Uterus (tissue), 4 donors: ENCODE measurements at places on chromosomes 13 and 19. TPM values are rescaled to one million over a fixed set of nuclear protein-coding genes. Genes with fewer than 3 reads are reported as not detected.

The NKPD1 gene
- not detected for total RNA-seq

DNA sequence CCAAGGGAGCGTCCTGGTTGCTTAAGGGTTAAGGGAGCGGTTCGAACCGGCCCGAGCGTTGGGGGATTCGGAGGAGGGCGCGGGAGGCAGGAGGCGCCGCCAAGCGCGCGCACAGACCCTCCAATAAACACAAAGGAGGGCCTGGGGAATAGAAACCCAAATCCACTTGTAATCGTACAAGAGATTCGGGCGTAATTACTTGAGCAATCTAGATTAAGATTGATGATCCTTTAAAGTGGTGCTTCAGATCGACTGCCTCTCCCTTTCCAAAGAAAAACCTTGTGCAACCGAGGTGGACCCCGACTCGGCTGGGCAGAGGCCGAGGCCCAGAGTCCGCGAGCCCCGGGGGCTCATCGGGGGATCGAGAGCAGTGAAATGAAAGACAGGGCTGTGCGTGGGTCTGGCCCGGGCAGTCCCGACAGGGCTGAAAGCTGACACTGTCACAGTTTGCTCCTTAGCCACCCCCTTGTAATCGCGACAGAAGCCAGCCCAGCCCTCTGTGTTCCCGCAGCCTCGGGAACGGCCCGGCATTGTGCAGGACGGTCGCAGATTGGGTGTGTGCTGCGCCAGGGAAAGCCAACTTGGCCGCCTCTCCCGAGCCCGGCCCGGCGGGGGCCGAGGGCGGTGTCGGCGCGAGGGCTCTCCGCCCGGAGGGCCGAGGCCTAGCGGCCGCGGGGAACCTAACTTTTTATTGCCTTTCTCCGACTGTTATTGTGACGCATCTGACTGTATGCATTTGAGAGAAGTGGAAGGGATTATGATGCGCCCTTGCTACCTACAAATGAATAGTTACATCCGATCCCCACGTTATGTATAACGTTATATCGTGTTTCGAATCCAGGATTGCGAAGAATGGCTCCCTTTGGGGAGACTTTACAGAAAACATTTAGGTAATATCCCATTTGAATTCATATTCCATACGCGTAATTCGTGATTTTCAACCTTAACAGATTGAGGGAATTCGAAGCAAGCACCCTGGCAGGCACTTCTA is 5.5 kb downstream of the MAB21L1 start:
- no peaks in the 10 kb centered on the region for H3K27me3 ChIP-seq
- peak overlapping the region; percentile 73 for H3K27ac ChIP-seq
- H3K36me3 ChIP-seq: no peaks in the 10 kb centered on the region
- peak overlapping the region; percentile 14 for H3K4me3 ChIP-seq
- DNase-seq: no peak

DNA sequence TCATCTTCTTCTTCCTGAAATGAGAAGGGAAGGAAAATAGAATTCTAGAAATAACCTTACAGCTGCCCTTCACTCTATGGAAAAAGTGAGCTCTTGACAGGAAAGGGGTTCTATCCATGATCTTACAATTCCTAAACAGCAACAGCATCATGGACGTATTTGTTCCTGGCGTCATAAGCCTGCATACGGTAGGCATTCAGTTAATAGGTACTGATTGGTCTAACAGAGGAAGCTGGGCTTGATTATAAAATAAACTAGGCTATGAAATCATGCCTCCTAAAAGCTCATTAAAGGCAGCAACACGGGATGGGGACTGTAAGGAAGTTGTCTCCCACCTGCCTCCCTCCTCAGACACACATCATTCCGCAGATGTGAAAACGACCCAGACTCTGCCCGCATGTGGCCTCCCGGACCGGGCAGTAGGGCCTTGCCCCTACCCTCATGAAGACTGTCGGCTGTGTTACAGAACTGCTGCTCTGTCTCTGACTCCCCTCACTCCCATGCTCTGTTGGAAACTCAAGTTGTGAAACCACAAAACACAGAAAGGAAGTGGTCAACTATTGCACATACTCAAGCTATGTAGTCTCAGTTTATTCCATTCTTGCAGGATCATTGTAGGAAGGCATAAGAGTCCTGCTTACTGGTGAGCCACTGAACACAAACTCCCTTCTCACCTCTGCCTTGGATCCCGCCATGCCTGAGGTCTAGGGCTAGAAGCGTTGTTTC is 129.8 kb downstream of the DLEU7 start:
- no peaks in the 10 kb centered on the region for H3K36me3 ChIP-seq
- H3K27ac ChIP-seq: no peak overlapping the region
- no peak overlapping the region for H3K4me3 ChIP-seq

- no peaks in the 10 kb centered on the region for H3K4me1 ChIP-seq
- no peak for DNase-seq
- no peak overlapping the region for H3K27ac ChIP-seq
- H3K4me3 ChIP-seq: no peak overlapping the region
- no peaks in the 10 kb centered on the region for H3K27me3 ChIP-seq
Observed at GRCh38 chr13:30808600-30808999, 73.3 kb downstream of the ALOX5AP start.

GRCh38 chr13:24052547-24053518 is 107.7 kb upstream of the SPATA13 start:
- H3K27ac ChIP-seq: peak overlapping the region; percentile 82
- H3K4me1 ChIP-seq: peaks cover 4% of the 10 kb centered on the region
- H3K36me3 ChIP-seq: no peaks in the 10 kb centered on the region
- DNase-seq: peak; percentile 40

The ZNF8 gene
- 6.9 TPM for total RNA-seq

The GJA3 gene
- total RNA-seq: not detected

DNA sequence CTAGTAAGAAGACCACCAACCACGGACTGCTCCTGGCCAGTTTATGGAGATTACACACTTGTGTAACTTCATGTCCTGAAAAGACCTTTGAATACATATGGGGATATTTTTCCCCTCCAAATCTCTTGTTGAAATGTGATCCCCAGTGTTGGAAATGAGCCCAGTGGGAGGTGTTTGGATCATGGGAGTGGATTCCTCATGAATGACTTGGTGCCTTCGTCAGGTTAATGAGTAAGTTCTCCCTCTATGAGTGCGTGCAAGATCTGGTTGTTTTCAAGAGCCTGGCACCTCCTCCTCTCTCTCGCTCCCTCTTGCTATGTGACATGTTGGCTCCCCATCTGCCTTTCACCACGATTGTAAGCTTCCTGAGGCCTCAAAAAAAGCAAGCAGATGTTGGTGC is 769.0 kb upstream of the SLITRK1 start:
- no peak overlapping the region for H3K4me3 ChIP-seq
- H3K36me3 ChIP-seq: no peaks in the 10 kb centered on the region
- H3K27me3 ChIP-seq: no peaks in the 10 kb centered on the region
- no peaks in the 10 kb centered on the region for H3K4me1 ChIP-seq
- no peak for DNase-seq

DNA sequence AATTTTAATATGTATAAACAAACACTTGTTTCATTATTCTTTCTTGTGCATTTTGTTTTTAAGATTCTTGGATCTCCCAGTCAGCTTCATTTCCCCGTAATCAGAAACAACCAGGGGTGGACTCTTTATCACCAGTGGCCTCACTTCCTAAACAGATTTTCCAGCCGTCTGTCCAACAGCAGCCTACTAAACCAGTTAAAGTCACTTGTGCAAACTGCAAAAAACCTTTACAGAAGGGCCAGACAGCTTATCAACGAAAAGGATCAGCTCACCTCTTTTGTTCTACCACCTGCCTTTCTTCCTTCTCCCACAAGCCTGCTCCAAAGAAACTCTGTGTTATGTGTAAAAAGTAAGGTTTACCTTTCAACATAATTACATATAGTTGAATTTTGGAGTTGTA is 44.3 kb downstream of the ZMYM2 start:
- H3K4me1 ChIP-seq: no peaks in the 10 kb centered on the region
- no peaks in the 10 kb centered on the region for H3K27me3 ChIP-seq
- no peak overlapping the region for H3K4me3 ChIP-seq
- DNase-seq: no peak

DNA sequence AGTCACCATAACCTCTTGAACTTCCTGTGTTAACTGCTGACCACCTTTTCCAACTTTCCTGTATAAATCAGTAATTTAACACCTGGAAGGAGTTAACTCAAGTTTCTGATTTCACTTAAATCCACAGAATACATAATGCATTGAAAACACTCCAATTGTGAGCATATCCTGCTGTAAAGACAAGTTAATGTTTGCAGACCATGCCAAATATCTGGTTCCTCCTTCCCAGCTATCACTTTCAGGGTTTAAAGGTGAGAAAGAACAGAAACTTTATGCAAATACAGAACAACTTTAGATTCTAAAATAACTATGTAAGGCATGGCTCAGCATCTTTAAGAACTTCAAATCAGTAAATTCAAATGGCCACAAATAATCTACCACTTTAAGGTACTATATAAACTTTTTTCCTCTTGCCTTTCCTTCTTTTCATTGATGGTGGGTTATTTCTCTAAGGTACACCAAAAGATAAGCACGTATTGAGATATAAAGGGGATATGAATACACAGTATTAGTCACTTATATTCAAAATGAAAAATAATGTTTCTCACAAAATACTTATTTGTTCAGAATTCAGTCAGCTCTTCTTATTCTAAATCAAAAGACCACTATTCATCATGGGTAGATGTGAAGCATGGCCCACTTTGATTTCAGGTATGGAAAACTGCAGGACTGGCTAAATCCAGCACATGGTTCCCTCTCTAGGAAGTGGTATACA is 6.6 kb upstream of the TPTE2 start:
- no peak for DNase-seq
- H3K27ac ChIP-seq: no peak overlapping the region

GRCh38 chr19:7970716-7971448 is 27.4 kb upstream of the TIMM44 start:
- H3K4me1 ChIP-seq: no peaks in the 10 kb centered on the region
- no peak overlapping the region for H3K4me3 ChIP-seq
- H3K36me3 ChIP-seq: no peaks in the 10 kb centered on the region
- no peaks in the 10 kb centered on the region for H3K27me3 ChIP-seq
- DNase-seq: no peak

DNA sequence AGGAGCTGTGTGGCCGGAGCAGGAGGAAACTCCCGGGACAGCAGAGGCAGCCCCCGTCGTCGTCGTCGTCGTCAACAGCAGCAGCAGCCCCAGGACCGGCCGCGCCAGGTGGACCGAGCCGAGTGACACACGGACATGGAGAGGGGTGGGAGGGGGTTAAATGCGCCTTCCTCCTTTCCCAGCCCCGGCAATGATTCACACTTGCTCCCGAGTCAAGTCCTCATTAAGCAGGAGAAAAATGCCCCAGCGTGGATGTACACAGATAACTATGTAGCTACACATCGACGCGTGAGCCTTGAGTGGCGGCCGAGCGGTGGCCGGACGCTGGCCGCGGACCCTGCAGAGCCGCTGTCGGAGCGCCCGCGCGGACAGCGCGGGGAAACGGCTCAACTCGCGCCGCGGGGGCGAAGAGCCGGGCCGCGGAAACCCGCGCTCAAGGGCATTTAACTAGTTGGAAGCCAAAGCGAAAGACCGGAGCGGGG is 645 bp downstream of the UBL3 start:
- peaks cover 5% of the 10 kb centered on the region for H3K4me1 ChIP-seq
- DNase-seq: peak; percentile 63
- no peaks in the 10 kb centered on the region for H3K36me3 ChIP-seq
- peak overlapping the region; percentile 99 for H3K27ac ChIP-seq

The KLK11 gene
- total RNA-seq: 1.3 TPM

The LSM14A gene
- 108 TPM for total RNA-seq

DNA sequence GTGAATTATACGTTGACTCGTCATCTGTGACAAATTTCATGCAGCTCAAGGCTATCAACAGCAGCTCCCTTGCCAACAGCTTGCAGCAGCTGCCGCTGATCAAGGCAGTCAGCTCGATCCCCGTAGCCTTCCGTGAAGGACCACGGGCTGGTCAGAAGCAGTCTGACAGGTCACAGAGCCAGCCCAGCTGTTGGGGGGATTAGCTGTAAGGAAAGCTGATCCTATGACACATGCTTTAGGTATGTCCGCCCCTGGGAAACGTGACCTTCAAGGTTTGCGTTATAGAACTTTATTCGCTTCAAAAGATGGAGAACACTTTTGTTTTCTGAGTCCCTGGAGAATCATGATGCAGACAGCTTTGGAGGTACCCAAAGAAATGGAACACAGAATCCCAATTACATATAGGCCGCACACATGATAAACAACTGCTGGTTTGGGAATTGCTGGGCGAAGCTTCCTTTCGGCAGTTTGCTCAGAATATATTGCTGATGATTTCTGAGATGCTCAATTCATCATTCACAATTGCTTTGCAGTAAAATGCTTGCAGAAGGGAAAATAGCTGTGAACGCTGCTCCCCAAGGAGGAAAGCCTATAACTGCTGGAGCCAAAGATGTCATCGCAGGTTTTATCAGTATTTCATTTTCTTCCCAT is 62.6 kb upstream of the USP29 start:
- no peaks in the 10 kb centered on the region for H3K36me3 ChIP-seq
- no peaks in the 10 kb centered on the region for H3K27me3 ChIP-seq
- peak overlapping the region; percentile 33 for H3K27ac ChIP-seq
- peak; percentile 75 for DNase-seq

The KLF2 gene
- total RNA-seq: 16.5 TPM

DNA sequence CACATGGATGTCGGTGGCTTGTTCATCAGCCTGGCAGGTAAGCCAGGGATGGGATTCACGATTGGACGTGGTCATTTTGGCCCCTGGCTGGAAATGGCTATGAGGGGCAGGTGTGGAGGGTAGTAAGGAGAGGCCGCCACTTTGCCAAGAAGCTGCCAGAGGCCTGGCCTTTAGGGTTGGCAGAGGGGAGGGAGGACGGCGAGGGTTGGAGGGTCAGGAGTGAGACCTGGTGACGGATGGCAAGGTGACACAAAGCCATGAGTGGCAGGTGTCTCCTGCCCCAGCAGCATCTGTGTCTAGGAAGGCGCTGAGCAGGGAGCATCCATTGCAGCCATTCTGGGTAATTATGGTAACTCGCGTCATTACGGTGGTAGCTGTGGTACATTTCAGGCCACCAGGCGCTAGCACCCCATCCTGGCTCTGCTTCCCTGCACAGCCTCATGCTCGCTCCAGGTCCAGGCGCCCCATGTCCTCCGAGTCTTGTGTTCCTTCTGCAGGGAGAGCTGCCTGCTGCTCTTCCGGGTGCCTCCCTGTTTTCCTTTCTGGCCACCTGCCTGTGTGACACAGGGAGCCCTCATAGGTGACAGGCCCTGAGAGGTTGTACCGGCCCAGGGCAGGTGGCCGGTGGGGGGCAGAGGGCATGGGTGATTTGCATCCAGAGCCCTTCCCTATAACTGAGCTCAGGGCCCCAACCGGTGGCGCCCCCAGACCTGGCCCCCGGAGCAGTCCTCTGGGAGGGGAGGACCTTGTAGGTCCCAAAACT is 4.2 kb downstream of the SSBP4 start:
- peak overlapping the region; percentile 80 for H3K27ac ChIP-seq
- no peaks in the 10 kb centered on the region for H3K27me3 ChIP-seq
- no peaks in the 10 kb centered on the region for H3K36me3 ChIP-seq
- H3K4me3 ChIP-seq: no peak overlapping the region
- peaks cover 31% of the 10 kb centered on the region for H3K4me1 ChIP-seq
- DNase-seq: no peak
